ENCODE measurements at places on chromosomes 5 and 9.

DNA sequence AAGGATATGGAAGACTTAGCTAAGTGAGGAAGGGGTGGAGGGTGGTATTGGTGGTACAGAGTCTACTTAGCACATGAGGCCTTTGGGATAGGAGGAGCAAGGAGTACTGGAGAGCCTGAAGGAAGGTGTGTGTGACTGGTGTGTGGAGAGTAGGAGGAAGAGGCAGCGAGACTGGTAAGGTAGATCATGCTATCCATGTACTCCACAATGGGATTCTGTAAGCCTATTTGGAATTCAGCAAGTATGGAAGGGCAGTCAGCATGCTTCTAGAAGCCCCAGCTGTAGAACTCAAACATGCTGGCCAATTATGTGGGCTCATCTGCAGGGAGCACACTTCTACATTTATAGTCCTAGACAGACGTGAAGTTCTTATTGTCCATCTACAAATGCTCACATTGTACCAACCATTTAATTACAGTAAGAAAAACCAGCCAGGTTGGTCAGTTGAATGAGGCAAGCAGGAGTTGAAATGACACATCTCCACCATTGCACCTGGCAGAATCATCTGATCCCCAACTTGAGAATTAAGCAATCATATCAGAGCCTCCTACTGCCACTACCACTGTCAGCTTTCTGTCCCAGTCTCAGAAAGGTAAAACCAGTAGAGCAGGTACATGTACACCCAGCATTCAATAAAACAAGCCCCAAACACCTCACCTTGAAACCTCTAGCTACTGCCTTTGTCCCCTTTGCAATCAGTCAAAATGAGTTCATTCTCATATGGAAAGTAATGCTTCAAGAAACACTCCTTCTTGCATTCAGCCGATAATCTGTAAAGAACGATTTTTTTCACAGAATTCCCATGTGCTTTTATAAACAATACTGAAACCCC lies 60.9 kb upstream of the GLRX start:
- peaks cover 30% of the 10 kb centered on the region for H3K36me3 ChIP-seq
- no peaks in the 10 kb centered on the region for H3K27me3 ChIP-seq
- DNase-seq = no peak
- peaks cover 12% of the 10 kb centered on the region for H3K4me1 ChIP-seq
- no peak overlapping the region for H3K4me3 ChIP-seq

DNA sequence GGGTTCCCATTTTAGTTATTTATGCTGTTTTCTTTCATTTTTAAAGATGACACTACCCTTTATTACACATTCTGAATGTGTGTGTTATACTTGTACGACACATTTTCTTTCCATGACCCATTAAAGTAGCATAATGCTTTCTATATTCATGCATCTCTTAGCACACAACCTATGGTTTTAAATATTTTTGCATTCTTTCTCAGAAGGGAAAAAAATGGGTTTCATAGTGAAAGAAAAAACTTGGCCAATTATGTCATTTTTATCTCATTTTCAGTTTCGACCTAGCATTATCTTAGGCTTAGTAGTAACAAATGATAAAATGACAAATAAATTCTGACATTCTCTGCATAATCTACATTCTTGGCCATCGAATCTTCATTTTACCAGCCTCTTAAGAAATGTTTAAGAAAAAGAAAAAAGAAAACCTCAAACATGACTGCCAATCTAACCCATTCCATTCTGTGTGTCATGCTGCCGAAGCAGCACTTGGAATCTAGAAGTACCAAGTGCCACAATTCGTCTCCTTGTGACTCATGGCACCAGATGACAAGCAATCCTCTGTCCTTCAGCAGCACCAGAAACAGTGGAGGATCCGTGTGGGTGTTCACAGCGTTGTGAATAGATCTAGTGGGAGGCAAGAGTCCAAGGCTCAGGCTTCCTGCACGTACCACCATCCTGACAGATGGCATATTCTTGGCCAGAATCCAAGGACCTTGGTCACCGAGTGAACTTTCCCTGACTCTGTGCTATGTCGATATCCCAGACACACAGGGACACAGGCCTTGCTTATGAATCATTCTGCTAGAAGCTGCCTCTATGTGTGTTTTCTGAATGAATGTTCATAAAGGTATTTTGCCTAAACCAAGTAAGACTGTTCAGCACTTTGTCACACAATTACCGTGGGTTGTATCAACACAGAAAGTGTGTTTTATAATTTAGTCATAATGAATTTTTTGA lies 502.7 kb downstream of the NR2F1-AS1 start:
- no peaks in the 10 kb centered on the region for H3K36me3 ChIP-seq
- H3K27me3 ChIP-seq = no peaks in the 10 kb centered on the region
- DNase-seq = no peak
- no peaks in the 10 kb centered on the region for H3K4me1 ChIP-seq
- H3K4me3 ChIP-seq = no peak overlapping the region

GRCh38 chr9:33172256-33173238 lies 5.4 kb upstream of the B4GALT1 start:
- peak overlapping the region; percentile 57 for H3K4me3 ChIP-seq
- peak overlapping the region; percentile 57 for H3K27ac ChIP-seq
- DNase-seq = peak; percentile 60
- no peaks in the 10 kb centered on the region for H3K27me3 ChIP-seq

GRCh38 chr9:111978616-111979015 lies 82.0 kb downstream of the UGCG start:
- H3K36me3 ChIP-seq = no peaks in the 10 kb centered on the region
- H3K4me1 ChIP-seq = peaks cover 11% of the 10 kb centered on the region
- no peak overlapping the region for H3K4me3 ChIP-seq
- H3K27me3 ChIP-seq = peaks cover 29% of the 10 kb centered on the region
- no peak overlapping the region for H3K27ac ChIP-seq
- DNase-seq = no peak

- peaks cover 12% of the 10 kb centered on the region for H3K4me1 ChIP-seq
- no peaks in the 10 kb centered on the region for H3K36me3 ChIP-seq
- no peak for DNase-seq
- H3K27me3 ChIP-seq = no peaks in the 10 kb centered on the region
- no peak overlapping the region for H3K4me3 ChIP-seq
Observed at GRCh38 chr5:29042152-29042551, 2003.8 kb upstream of the CDH9 start.

DNA sequence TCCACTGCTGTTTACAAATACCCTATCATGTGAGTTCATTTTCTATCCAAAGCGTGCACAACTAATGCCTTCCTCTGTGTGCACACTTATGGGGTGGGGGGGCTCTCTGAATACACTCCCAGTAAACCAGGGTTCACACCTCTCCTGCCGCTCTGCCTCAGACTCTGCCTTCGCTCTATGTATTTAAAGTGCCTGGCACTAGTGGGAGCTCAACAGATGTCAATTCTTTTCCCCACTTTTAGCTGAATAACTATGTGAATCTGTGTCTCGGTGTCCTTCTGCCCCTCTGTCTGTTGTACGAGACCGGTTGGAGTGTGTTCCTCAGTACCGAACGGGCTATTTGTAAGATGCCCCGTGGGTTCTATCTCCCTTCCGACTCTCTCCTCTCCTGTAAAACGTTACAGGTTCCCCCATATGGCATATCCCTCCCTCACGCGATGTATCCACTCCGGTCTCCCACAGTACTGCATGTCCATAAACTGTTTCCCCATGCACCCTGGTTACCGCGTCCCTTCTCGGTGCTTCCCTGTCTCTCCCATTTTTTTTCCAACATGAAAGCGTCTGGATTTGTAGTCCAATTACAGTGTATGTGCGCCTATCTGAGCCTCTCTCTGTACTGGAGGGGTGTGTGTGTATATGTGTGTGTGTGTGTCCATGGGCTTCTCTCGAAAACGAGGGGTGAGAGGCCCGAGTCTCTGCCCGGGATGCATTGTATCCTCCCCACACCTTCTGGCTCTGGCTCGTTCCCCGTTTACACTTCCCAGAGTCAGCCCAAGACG lies 1.6 kb downstream of the ELL2 start:
- peak overlapping the region; percentile 96 for H3K4me3 ChIP-seq
- H3K27me3 ChIP-seq = no peaks in the 10 kb centered on the region
- DNase-seq = no peak
- peaks cover 22% of the 10 kb centered on the region for H3K36me3 ChIP-seq
- H3K4me1 ChIP-seq = peaks cover 12% of the 10 kb centered on the region
- no peak overlapping the region for H3K27ac ChIP-seq

GRCh38 chr5:172114875-172115422 lies 73.1 kb downstream of the STK10 start:
- H3K27ac ChIP-seq = no peak overlapping the region
- H3K27me3 ChIP-seq = no peaks in the 10 kb centered on the region
- H3K36me3 ChIP-seq = peaks cover 3% of the 10 kb centered on the region
- H3K4me1 ChIP-seq = peaks cover under 1% of the 10 kb centered on the region
- DNase-seq = no peak

DNA sequence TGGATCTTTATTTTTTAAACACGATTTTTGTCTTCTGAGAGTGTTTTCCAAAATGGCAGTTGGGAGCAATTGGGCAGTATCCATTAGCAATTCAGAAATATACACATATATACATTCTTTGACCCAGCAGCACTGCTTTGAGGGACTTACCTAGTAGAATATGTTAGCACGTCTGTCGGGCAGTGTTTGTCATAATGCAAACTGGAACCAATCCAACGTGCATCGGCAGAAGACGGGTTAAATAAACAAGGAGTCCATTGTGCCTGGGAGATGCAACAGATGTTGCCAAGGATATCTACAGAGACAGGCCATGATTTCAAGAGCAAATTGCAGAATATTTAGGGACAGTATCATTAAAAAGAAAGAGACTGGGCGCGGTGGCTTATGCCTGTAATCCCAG lies 107.0 kb downstream of the COL5A1 start:
- no peak for DNase-seq
- no peaks in the 10 kb centered on the region for H3K27me3 ChIP-seq
- H3K4me1 ChIP-seq = no peaks in the 10 kb centered on the region

- H3K4me1 ChIP-seq = no peaks in the 10 kb centered on the region
- DNase-seq = no peak
- no peaks in the 10 kb centered on the region for H3K27me3 ChIP-seq
- no peak overlapping the region for H3K4me3 ChIP-seq
Observed at GRCh38 chr5:14599476-14600127, 18.0 kb downstream of the OTULINL start.

DNA sequence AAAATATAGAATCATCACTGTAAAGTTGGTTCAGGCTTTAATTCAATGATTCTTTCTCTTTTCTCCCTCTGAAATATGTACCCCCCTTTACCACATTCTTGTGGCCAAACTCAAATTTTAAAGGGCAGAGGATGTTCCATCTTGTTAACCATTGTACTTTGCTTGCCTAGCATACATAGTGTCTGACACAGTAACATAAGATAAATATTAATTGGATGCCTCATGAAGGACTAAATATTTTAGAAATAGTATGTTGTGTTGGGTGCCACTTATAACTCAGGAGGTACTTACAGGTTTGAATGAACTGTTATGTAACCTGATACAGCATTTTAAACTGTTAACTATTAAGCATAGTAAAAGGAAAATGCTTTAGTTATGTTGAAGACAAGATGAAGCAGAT lies 71.5 kb downstream of the NIPBL start:
- no peaks in the 10 kb centered on the region for H3K36me3 ChIP-seq
- no peak overlapping the region for H3K27ac ChIP-seq
- H3K27me3 ChIP-seq = no peaks in the 10 kb centered on the region
- no peak overlapping the region for H3K4me3 ChIP-seq
- DNase-seq = no peak

- DNase-seq = no peak
- no peak overlapping the region for H3K4me3 ChIP-seq
- H3K36me3 ChIP-seq = no peaks in the 10 kb centered on the region
- H3K27ac ChIP-seq = no peak overlapping the region
Observed at GRCh38 chr5:80941496-80941895, 18.7 kb upstream of the RASGRF2 start.

- H3K27me3 ChIP-seq = no peaks in the 10 kb centered on the region
- no peaks in the 10 kb centered on the region for H3K36me3 ChIP-seq
- no peaks in the 10 kb centered on the region for H3K4me1 ChIP-seq
- no peak overlapping the region for H3K27ac ChIP-seq
Observed at GRCh38 chr9:111909444-111909843, 12.8 kb downstream of the UGCG start.

GRCh38 chr9:89899573-89899972 lies 294.8 kb downstream of the GADD45G start:
- H3K4me3 ChIP-seq = no peak overlapping the region
- peaks cover 6% of the 10 kb centered on the region for H3K4me1 ChIP-seq
- DNase-seq = peak; percentile 56
- no peaks in the 10 kb centered on the region for H3K27me3 ChIP-seq

- H3K4me1 ChIP-seq = no peaks in the 10 kb centered on the region
- H3K4me3 ChIP-seq = no peak overlapping the region
- no peak for DNase-seq
Observed at GRCh38 chr5:54537725-54538124, 20.2 kb downstream of the SNX18 start.

GRCh38 chr9:134177624-134178393 lies 13.4 kb upstream of the RNU6ATAC start:
- no peak overlapping the region for H3K27ac ChIP-seq
- no peak overlapping the region for H3K4me3 ChIP-seq
- no peak for DNase-seq
- no peaks in the 10 kb centered on the region for H3K27me3 ChIP-seq

DNA sequence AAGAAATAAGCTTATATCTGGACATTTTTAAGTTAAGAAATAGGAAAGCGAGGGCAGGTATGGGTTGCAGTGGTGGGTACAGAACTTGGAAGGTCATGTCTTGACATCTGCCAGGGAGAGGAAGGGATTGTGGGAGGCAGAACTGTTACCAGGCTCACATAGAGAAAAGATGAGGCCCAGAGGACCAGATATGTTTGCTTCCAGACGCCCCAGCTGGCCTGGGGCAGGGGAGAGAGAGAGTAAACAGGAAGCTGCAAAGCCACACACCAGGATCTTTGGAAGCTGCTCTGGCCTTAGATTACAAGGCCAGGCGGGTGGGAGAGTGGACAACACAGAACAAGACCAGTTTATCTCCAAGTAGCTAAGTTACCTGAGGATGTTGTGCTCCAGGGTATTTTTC lies 71.2 kb downstream of the MARCHF11 start:
- no peak overlapping the region for H3K4me3 ChIP-seq
- no peaks in the 10 kb centered on the region for H3K27me3 ChIP-seq
- H3K27ac ChIP-seq = no peak overlapping the region

GRCh38 chr9:132114102-132114707 lies 34.5 kb upstream of the MED27 start:
- peak; percentile 95 for DNase-seq
- peaks cover 9% of the 10 kb centered on the region for H3K27me3 ChIP-seq
- no peaks in the 10 kb centered on the region for H3K36me3 ChIP-seq
- no peak overlapping the region for H3K4me3 ChIP-seq
- H3K27ac ChIP-seq = no peak overlapping the region
- H3K4me1 ChIP-seq = no peaks in the 10 kb centered on the region

- no peaks in the 10 kb centered on the region for H3K27me3 ChIP-seq
- no peaks in the 10 kb centered on the region for H3K4me1 ChIP-seq
- peak overlapping the region; percentile 24 for H3K27ac ChIP-seq
- no peak overlapping the region for H3K4me3 ChIP-seq
- peak; percentile 73 for DNase-seq
Observed at GRCh38 chr9:124342776-124343485, 72.3 kb downstream of the PSMB7 start.

DNA sequence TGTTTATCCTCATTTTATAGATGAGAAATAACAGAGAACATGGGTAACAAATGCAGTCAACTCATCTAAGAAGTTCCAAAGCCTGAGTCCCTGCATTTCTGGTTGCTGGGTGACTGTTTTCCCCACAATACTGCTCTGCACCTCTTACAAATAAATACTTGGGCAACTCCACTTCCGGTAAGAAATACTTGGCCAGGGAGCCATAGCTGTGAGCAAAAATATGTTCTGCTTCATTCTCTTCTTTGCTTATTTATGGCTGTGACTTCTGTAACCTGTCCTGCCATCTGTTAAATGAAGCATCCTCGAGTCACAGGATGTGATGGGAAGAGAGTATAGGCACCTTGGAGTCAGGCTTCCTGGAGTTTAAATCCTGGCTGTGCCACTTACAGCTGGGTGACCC lies 49.9 kb downstream of the GDNF start:
- no peaks in the 10 kb centered on the region for H3K36me3 ChIP-seq
- H3K27ac ChIP-seq = no peak overlapping the region
- DNase-seq = no peak
- H3K27me3 ChIP-seq = no peaks in the 10 kb centered on the region
- peaks cover 4% of the 10 kb centered on the region for H3K4me1 ChIP-seq
- H3K4me3 ChIP-seq = no peak overlapping the region

Measured in endodermal cell (in vitro differentiated cells).